ENCODE measurements at places on chromosomes 3 and 15. TPM values are rescaled to one million over a fixed set of nuclear protein-coding genes. Genes with fewer than 3 reads are reported as not detected.

POPDC2 gene
- total RNA-seq: 3.3 TPM

RPL39L gene
- 21.1 TPM for total RNA-seq

MAPKBP1 gene
- 30.9 TPM for total RNA-seq

C3orf70 gene
- not detected for total RNA-seq

ANKRD63 gene
- total RNA-seq: 0.37 TPM

DNA sequence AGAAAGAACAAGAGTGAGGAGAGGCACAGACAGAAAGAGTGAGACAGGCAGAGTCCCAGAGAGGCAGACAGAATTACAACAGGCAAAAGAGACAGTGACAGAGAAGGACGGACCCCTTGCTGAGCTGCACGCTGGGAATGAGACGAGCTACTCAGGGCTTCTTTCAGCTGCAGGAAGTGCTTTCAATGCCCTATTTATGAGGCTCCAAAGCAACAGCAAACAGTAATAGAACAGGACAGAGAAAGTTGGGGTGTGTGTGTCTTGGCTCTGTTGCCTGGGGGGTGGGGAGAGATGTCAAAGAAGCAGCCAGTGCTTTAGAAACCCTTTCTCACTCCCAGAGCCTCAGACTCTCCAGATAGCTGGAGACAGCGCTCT lies 502 bp upstream of the TIMP4 start:
- H3K27me3 ChIP-seq: peaks cover 17% of the 10 kb centered on the region
- H3K27ac ChIP-seq: no peak overlapping the region
- no peak for DNase-seq

DNA sequence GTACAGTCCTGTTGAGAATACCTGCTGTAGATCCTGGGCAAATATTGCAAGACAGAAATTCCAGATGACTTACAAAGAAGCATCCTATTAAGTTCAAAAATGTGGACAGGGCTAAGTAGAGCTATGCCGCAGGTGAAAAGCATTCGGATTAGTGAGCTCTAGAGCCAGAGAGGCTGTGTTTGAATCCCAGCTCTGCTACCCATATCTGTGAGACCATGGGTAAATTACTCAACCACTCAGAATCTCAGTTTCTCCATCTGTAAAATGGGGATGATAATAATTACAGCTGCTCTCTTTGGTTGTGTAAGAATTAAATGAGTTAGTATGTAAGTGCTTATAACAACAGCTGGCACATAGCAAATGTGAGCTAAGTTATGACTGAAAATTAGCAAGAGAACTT lies 3.9 kb downstream of the ADAMTS7 start:
- H3K27me3 ChIP-seq: peaks cover 28% of the 10 kb centered on the region
- H3K27ac ChIP-seq: no peak overlapping the region
- DNase-seq: no peak

DNA sequence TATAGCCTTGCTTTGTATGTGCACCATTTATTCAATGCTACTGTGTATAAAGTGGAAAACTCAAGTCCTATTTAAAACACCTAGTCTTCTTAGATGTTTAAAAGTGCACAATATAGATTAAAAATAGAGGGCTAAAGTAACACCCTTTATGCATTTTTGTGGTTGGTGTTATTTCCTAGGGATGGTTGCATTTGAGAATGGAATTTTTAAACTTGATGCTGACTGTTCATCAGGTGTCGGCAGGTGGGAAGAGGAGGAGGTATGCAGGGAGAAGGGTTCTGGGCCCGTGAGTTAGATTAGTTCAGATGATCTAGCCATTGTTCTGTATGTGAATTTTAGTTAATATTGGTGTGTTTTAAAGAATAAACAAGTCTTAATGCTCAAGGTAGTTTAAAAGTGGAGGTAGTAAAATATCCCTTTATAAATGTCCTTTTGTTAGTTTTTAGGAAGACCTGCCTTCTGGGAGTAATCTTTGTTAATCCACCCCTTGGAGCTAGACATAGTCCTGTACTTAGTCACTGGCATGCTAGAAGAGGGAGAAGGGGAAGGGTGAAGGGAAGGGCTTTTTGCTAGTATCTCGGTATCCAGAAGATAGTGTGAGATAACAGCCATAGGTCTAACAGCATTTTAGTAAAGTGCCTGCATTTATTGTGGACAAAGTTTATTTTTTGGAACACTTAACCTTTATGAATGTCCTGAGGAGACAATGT lies 8.1 kb upstream of the SRPRB start:
- no peaks in the 10 kb centered on the region for H3K36me3 ChIP-seq
- DNase-seq: no peak
- no peaks in the 10 kb centered on the region for H3K4me1 ChIP-seq
- H3K27me3 ChIP-seq: peaks cover 24% of the 10 kb centered on the region
- no peak overlapping the region for H3K4me3 ChIP-seq
- no peak overlapping the region for H3K27ac ChIP-seq

DNA sequence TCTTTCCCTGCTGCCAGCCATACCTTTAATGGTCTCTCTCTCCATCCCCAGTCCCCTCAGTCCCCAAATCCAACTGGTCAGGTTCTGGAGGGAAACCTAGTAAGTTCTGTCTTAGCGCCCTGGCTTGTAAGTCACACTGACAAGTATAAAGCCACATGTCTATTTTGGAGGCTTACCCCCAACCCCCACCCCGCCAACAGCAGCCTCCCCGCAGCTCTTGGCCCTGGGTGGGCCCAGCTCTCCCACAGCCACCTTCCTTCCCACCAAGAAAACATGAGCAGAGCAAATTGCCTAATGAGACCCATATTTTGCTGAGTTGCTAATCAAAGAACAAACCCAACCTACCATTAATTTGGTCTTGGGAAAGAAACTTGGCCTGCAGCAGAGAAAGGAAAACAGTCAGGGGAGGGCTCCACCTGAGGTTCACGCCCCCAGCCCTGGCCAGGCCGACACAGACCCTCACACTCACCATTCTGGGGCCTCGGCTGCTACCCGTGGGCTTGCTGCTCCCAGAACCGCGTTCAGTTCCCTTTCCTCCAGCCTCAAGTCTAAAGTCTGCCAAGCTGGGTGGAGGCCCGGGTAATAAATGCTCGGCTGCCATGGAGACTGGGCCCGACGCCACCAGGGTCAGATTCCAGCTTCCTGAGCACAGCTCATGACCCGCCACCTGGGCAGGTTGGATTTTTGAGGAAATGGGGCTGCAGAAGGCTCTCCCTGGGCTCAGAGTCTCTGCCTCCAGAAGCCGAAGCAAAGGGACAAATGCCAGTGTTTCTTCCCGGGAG lies at the start of gene CALML4:
Gene CALML4 (minus strand): TSS at position 557 of the 782 bp plus-strand sequence. CDS start 85 bp downstream, at position 472.
- no peaks in the 10 kb centered on the region for H3K27me3 ChIP-seq
- peaks cover 13% of the 10 kb centered on the region for H3K36me3 ChIP-seq
- H3K27ac ChIP-seq: peak within 1 kb of the TSS; percentile 77
- DNase-seq: no peak

- no peaks in the 10 kb centered on the region for H3K36me3 ChIP-seq
- H3K4me1 ChIP-seq: no peaks in the 10 kb centered on the region
- H3K27ac ChIP-seq: no peak overlapping the region
Observed at GRCh38 chr3:182465301-182466185, 327.8 kb upstream of the ATP11B start.

DNA sequence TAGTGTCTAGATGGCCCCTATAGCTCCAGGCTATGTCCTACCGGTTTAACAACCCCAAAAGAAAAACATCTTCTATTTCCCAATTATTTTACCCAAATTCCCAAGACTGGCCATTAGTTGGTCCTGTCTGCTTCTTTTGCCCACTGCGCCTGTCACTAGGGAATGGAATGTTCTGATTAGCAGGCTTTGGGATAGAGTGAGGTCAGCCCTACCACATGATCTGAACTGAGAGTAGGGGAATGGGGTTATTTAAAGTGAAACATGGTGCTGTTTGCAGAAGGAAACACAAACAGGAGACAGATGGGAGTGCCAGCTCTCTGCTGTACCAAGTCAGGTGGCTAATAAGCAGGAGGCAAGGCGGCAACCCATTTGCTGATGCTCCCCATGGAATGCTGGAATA lies 635.6 kb upstream of the CFAP20DC start:
- H3K27ac ChIP-seq: no peak overlapping the region
- H3K27me3 ChIP-seq: no peaks in the 10 kb centered on the region
- H3K4me1 ChIP-seq: peaks cover 4% of the 10 kb centered on the region

GRCh38 chr3:144189044-144189443 lies 217.4 kb downstream of the DIPK2A start:
- no peak overlapping the region for H3K4me3 ChIP-seq
- DNase-seq: no peak
- H3K36me3 ChIP-seq: no peaks in the 10 kb centered on the region
- peaks cover 9% of the 10 kb centered on the region for H3K4me1 ChIP-seq
- no peaks in the 10 kb centered on the region for H3K27me3 ChIP-seq
- no peak overlapping the region for H3K27ac ChIP-seq

- H3K36me3 ChIP-seq: peaks cover 42% of the 10 kb centered on the region
- H3K4me1 ChIP-seq: peaks cover 18% of the 10 kb centered on the region
- no peak overlapping the region for H3K4me3 ChIP-seq
- DNase-seq: no peak
Observed at GRCh38 chr3:197874653-197875052, 75.3 kb upstream of the RPL35A start.

DNA sequence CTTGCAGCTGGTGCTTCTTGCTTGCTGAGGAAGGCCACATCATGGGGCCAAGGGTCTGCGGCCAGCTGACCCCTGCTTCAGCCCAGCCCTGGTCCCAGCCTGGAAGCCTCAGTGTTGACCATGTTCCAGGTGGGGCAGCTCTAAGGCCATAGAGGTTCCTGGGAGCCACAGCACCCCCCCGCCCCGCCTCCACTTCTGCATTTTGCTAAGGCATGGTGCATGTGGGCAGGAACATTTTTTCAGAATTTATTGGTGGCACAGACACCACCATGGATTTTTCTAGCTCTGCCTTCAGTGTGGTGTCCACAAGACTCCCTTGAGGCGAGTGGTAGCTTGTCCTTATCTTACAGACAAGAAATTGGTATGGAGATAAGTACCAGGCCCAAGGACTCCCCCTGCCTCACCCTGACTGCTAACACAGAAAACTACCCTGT lies 1.9 kb upstream of the CHST14 start:
- H3K4me3 ChIP-seq: no peak overlapping the region
- peaks cover 31% of the 10 kb centered on the region for H3K4me1 ChIP-seq
- DNase-seq: no peak

DNA sequence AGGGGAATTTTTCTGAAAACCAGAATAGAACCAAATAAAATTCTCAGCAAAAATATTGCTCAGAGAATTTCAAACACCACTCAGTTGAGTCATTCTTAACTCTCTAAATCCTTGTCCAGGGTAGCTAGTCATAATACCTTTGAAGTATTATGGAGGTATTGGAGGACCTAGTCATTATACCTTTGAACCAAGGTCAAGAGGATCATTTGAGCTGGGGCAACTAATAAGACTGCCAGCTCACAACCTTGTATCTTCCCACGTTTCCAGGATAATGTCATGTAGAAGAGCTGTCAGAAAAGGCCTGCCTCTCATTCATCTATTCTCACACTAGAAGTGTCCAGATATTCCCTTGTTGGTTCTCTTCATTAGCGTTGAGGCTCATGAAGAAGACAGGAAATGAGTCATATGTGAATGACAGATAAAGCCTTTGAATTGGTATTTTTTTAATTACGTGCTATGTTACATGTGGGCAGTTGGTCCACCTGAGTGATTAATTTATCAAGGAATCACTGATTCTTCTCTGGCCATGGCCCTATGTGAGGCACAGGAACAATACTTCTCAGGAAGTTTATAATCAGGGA lies 48.3 kb downstream of the TOPAZ1 start:
- no peak overlapping the region for H3K27ac ChIP-seq
- peaks cover 24% of the 10 kb centered on the region for H3K27me3 ChIP-seq
- H3K4me3 ChIP-seq: no peak overlapping the region

DNA sequence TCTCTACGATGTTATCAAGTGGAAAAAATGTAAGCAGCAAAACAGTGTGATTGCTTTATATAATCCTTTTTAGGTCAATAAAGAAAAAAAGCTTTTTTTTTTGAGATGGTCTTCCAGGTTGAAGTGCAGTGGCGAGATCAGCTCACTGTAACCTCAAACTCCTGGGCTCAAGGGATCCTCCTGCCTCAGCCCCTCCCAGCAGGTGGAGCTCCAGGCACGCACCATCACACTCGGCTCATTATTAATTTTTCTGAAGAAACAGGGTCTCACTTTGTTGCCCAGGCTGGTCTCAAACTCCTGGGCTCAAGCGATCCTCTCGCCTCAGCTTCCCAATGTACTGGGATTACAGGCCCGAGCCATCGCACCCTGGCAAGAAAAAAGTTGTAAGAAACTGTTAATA lies 17.3 kb downstream of the RNF168 start:
- no peak overlapping the region for H3K4me3 ChIP-seq
- H3K27me3 ChIP-seq: no peaks in the 10 kb centered on the region
- H3K27ac ChIP-seq: no peak overlapping the region
- no peak for DNase-seq
- H3K36me3 ChIP-seq: peaks cover 49% of the 10 kb centered on the region

GRCh38 chr3:171977441-171977840 lies 61.9 kb upstream of the FNDC3B start:
- no peak overlapping the region for H3K4me3 ChIP-seq
- no peak for DNase-seq
- no peak overlapping the region for H3K27ac ChIP-seq

DNA sequence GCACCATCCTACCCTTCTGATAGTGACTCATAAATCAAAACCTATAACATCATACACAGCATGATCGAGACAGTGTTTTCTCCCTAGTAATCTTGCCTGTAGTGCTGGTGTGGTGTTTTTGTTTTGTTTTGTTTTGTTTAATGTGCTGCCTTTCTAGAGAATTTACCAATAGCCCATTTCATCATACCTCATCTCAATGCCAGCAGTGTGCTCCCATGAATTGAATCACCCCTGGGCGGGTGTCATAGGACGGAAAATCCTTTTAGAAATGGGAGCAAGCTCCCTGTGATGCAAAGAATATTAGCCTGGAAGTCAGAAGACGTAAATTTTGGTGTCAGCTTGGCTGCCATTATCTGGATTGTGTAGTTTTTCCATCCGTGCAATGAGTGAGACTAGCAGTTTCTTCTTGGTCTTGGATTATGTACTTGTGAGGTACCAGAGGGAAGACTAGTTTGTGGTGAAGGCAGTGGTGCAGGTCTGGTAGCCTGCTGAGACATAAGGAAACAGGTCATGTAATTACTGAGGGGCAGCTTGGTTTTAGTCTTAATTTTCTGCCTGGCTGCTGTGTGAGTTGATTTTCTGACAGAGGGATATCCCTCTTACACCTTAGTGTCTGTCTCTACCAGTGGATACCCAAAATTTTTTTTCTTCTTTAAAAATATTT lies 29.9 kb downstream of the IGSF10 start:
- H3K27ac ChIP-seq: no peak overlapping the region
- no peak overlapping the region for H3K4me3 ChIP-seq
- peaks cover 6% of the 10 kb centered on the region for H3K27me3 ChIP-seq
- H3K4me1 ChIP-seq: peaks cover 4% of the 10 kb centered on the region
- no peaks in the 10 kb centered on the region for H3K36me3 ChIP-seq

DNA sequence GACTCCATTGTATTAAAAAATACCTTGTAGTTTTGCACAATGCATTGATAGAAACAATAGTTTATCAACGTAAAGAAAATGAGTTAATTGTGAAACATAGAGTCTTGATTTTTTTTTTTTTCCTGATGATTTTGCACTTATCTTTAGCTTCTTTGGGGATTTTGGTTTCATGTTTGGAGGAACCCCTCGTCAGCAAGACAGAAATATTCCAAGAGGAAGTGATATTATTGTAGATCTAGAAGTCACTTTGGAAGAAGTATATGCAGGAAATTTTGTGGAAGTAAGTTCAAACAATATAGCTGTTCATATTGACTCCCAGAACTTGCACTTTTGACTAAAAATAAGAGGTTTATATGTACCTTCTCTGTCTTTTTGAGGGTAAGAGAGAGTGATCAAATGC lies 7.0 kb downstream of the DNAJB11 start:
- H3K4me1 ChIP-seq: peaks cover 19% of the 10 kb centered on the region
- no peak overlapping the region for H3K27ac ChIP-seq
- H3K27me3 ChIP-seq: no peaks in the 10 kb centered on the region
- peaks cover 67% of the 10 kb centered on the region for H3K36me3 ChIP-seq
